ENCODE measurements at places on chromosomes 1 and 21.

- no peak for DNase-seq
These were observed 6.3 kb downstream of the KLHL21 start for GRCh38 chr1:6596351-6596750.

DNA sequence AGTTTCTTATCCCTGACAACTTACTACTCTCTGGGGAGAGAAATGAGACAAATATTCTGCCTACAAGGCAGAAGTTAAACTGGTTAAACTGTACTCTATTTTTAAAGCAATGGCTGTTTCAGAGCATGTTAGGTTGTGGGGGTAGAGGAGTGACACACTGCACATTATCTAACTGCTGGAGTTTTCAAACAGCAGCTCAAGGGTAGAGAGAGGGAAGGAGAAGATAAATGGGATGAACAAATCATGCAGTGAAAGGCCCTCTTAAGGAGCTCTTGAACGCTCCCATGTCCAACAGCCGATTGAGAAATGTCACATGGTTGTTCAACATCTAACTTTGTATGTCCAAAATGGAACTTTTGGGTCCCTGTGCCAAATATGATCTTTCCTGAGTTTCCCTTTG is 14.0 kb upstream of the IFI44L start:
- no peak for DNase-seq

DNA sequence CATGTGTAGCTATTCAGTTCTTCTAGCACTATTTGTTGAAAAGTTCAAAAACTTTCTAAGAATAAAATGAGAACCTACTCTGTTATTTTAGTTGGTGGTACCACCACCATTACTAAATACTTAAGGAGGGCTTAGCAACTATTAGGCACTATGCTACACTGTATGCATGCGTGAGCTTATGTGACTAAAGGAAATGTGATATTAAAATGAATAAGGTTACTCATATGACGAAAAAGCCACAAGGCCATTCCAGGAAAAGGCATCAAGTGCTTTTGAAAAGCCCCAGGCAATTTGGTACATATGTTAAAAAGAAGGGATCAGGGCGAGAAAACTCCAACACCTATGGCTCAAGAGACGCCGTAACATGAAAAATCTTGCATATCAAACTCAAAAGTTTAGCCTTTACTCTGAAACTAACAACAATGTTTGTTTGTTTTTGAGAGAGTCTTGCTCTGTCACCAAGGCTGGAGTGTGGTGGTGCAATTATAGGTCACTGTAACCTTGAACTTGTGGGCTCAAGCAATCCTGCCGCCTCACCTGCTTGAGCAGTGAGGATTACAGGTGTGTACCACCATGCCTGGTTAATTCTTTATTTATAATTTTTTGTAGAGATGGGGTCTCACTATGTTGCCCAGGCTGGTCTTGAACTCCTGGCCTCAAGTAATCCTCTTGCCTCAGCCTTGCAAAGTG is 42.5 kb downstream of the EPRS1 start:
- DNase-seq: no peak

DNA sequence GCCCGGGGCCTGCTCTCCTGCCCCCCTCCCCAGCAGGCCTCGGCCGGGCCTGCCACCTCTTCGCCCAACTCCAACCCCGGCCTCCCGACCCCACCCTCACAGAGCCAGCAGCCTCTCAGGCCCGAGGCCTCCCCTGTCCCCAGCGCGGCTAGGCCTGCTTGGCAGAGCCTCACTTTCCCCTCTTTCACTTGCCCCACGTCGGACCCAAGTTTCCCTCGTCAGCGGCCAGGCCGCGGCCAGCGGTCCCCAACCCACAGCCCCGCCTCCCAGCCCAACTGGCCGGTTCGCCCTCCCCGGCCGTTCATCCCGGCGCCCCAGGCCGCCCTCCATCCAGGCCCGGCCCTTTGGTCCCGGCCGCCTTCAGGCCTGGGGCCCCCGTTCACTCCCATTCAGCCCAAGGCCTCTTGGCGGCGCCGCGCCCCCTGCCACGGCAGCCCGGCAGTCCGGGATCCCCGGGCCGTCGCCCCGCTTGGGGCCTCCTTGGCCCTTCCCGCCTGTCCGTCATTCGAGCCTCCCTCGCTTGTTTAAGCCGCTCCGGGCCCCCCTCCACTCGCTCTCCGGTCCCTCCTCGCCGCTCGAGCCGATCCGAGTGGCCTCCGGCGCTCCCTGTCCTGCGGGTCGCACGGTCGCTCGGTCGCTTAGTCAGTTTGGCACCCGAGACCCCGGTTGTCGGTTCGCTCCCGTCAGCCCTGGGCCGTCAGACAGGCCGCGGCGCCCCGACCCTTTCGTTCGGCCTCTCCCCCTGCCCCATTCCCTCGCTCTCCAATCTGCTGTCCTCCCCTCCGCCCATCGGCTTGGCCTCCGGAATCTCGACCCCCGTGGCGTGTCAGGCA is 1.4 kb downstream of the LRRC41 start:
- peak; percentile 11 for DNase-seq

DNA sequence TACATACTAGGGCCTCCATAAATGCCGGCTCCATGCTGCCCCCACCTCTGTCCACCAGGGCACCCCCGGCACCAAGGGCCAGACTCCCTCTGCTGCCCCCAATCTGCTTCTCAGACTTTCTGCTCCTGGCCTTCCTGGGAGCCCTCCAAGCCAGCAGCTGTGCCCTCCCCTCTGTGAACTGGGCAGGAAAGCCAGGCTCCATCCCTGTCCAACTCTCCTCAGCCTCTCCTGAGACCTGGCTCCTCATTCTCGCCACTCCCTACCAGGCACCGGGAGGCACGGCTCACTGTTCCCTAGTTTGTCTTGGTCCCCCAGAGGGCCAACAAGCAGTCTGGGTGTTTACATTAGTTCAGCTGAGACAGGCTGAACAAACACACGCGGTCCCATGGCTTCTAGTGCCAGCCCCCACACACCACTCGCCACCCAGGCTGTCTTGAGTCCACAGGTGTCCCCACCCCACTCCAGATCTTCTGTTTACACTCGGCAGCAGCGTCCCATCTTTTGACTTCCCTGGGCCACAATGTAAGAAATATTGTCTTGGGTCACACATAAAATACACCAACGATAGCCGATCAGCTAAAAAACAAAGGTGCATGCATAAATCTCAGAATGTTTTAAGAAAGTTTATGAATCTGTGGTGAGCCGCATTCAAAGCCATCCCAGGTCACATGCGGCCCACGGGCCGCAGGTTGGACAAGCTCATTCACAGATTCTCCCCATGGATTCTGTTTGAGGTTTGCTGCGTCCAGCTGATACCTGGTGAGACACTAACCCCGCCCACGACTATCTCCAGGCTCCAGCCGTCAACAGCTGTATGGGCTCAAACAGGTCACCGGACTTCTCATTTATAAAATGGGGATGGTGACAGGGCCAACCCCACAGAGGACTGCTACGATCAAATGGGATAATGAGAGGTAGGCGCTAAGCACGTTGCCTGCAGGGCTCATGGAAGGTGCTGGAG is 29.5 kb upstream of the ECE1 start:
- no peak for DNase-seq

DNA sequence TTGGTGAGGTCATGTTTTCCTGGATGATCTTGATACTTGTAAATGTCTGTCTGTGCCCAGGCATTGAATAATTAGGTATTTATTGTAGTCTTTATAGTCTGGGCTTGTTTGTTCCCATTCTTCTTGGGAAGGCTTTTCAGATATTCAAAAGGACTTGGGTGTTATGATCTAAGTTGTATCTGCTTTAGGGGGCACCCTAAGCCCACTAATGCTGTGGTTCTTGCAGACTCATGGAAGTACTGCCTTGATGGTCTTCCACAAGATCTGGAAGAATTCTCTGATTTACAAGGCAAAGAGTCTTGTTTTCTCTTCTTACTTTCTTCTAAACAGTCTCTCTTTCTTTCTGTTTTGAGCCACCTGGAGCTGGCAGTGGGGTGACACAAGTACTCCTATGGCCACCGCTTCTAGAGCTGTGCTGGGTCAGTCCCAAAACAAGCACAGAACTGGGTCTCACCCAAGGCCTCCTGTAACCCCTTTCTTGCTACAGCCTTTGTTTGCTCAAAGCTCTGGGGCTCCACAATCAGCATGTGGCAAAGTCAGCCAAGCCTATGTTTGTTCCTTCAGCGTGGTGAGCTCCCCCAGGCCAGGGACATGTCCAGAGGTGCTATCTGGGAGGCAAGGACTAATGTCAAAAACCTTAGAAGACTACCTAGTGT is 12.6 kb downstream of the VN1R5 start:
- DNase-seq: no peak

GRCh38 chr1:162904579-162904978 is 43.6 kb upstream of the CCDC190 start:
- DNase-seq: no peak

- DNase-seq: no peak
These were observed 39.9 kb upstream of the NFASC start for GRCh38 chr1:204830747-204831146.

GRCh38 chr1:198443365-198444233 is 96.9 kb downstream of the ATP6V1G3 start:
- DNase-seq: no peak

GRCh38 chr1:153577138-153577537 is 11.5 kb upstream of the S100A2 start:
- DNase-seq: no peak

DNA sequence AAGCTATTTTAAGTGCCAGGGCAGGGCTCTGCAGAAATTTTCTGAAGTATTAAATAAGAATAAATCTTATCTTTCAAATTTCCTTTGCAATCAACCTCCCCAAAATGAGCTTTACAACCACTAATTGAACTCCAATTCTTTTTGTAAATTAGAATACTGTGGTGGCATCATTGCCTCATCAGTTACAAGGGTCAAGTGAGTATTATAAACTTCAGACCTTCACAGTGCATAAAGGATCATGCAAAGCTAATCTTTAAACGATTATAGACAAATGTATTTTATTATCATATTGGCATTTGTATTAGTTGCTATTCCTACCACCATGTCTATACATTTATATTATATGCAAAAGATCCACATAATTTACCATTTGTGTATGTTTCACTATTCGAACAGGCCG is 7.2 kb downstream of the CHML start:
- no peak for DNase-seq

DNA sequence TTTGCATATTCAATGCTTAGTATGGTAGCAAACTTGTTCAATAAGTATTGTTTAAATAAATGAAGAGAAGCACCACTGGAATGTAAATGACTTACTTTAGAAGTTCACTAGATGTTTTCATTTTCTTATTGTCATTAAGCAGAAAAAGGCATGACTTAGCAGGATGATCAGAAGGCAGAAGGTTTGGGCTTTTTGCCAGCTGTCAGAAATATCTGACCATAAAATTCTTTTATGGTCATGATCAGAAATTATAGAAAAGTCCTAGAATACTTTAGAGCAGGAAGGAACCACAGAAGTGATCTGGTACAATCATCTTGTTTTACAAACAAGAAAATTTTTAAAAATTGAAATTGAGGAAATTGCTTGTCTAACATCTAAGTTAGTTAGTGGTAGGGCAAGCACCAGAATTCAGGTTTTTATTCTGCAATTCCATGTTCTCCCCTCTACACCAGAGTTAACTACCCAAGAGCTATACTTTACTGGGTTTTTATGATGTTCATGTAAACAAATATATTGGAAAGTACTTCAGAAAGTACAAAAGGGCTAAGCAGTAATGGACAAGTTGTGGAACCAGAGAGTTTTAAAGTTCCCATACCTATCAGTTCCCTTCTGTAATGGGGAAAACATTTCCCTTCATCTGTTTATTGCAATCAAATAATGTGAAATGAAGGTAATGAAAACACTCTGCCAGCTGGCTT is 10.1 kb downstream of the FMO5 start:
- DNase-seq: no peak

GRCh38 chr1:244214009-244214967 is 163.2 kb downstream of the ZBTB18 start:
- no peak for DNase-seq

- DNase-seq: no peak
These were observed 68.0 kb upstream of the CYP2J2 start for GRCh38 chr1:59994302-59995198.

- no peak for DNase-seq
These were observed 27.6 kb downstream of the CSMD2 start for GRCh38 chr1:34137411-34137810.

DNA sequence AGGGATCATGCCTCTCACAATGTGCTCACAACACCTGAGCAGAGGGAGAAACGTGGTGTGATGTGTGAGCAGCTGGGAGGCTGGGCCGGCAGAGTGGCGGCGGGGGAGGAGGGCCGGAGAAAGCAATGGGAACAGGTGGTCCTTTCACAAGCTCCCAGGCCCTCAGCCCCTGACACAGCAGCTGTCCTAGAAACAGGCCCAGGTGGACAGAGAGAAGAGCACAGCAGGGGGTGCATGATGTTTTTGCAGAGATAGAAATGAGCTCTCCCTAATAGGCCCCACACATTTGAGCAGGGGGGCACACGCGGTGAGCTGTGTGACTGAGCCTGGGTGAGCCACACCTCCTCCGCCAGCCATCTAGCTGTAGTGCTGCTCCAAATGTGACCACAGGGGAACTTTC is 7.6 kb upstream of the RGS16 start:
- DNase-seq: no peak

DNA sequence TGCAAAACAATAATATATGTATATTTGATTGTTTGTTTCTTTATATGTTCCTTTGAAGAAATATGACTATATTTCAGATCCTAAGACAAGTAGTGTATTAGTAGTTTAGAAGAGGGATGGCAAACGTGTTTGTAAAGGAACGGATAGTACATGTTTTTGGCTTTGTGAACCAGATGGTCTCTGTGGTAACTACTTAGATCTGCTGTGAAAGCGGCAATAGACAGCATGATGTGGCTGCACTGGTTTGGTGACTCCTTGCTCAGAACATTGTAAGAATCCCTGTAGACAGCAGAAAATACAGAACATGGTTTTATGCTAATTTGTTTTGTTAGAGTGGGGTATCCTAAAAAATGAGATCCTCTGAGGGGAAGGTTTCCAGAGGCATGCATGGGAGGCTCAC is 3.1 kb downstream of the ACADM start:
- DNase-seq: no peak

DNA sequence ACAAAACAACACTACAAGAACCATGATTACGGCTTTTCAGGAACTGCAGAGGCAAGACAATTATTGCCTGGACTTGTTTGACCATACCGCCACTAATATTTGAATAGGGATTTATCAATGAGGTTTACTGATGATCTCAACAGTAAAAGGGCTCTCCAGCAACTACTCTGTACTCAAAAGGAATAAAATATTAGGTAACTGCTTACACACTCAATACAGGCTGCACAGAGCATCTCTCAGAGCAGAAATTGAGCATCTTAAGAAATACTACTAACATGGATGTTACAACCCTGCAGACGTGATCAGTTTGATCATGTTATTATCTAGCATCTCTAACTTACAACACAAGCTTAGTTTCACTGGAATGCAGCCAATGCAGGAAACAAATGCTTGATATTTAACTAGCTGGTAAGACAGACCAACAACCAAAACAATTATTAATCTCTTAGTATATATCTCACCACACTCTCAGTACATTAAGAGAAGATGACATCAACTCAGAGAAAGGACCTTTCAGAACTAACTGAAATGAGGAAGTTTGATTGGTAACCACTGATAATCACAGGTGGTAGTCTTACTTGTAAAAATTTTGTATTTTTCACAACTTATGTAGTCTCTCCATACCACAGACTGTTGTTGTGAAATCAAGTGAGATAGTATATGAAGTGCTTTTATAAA is 52.2 kb downstream of the PUM1 start:
- DNase-seq: no peak

- DNase-seq: no peak
These were observed 1.7 kb downstream of the HHAT start for GRCh38 chr1:210330279-210330866.
